Germinal center (tissue), 1 donor: ENCODE measurements at places on chromosomes 7 and 10.

DNA sequence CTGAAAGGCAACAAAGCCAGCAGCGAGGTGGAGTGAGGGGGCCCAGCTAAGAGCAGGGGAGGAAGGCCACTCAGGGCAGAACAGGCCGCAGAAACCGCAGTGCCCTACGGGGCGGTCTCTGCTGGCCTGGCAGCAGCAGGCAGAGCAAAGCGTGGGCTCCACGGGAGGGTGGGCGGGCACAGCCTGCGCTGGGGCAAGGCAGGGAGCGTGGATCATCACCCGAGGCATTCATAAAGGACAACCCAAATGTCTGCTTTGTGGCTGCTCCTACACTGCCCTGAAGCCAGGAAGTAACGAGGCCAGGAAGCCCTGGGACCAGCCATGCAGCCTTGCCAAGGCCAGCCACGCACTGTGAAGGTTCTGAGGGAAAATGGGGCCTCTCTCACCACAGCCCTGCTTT lies 127.5 kb downstream of the MAD1L1 start:
- no peak for DNase-seq

DNA sequence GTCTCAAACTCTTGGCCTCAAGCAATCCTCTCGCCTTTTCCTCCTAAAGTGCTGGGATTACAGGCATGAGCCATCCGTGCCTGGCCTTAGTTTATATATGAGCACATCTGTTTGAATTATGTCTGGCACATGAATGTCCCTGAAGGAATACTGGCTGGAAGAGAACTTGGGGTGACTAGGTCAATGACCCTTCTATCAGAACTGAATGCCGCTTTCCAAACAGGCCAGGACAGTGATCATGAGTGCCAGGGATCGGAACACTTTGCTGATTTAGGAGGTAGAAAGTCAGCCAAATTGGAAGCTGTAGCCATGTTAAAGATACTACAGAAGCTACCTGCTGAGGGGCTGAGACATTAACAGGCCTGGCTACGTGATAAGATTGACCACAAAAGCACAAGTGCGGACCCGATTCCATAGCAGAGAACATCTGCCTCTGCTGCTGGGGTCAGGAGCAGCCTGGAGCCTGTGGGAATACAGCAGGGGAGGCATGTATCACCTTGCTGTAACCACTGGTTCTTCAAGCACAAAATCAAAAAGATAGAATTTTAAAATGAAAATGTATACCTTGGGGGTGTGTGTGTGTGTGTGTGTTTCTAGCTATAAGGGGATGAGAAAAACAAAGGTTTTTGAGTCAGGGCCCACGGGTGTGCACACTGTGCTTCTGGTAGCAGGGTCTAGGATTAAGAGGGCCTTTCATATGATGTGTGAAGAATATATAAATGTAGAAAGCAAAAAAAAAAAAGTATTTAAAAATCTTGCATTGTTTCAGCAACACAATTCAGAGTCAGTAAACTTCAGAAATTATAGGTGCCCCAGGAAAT lies 293.7 kb downstream of the BBS9 start:
- DNase-seq = no peak

DNA sequence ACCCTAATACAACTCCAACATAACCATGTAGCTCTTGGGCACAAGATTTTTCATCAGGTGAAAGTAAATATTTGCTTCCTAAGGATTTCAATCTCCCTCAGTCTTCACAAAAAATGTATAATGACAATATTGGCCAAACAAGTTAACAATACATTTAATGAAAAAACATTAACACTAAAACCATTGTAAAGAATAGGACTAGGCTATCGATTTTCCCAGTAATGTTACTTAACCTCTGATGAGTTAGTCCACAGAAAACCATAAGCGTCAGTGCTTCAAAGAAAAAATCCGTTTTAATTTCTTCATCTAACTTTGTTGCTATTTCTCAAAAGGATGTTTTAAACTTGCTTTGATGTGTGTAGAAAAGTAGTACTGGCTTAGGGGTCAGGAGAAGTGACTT lies 1.2 kb downstream of the ZNF33B start:
- DNase-seq = no peak

- DNase-seq = no peak
Measured at GRCh38 chr7:130894146-130894908, 160.3 kb upstream of the KLF14 start.

GRCh38 chr7:158975526-158976467 lies 119.4 kb downstream of the DYNC2I1 start:
- DNase-seq = no peak

- no peak for DNase-seq
Measured at GRCh38 chr10:44253769-44254462, 131.0 kb downstream of the CXCL12 start.

GRCh38 chr7:37390114-37390513 lies 58.5 kb downstream of the ELMO1 start:
- DNase-seq = no peak

- DNase-seq = no peak
Measured at GRCh38 chr10:58326967-58327381, 7.8 kb upstream of the UBE2D1 start.

DNA sequence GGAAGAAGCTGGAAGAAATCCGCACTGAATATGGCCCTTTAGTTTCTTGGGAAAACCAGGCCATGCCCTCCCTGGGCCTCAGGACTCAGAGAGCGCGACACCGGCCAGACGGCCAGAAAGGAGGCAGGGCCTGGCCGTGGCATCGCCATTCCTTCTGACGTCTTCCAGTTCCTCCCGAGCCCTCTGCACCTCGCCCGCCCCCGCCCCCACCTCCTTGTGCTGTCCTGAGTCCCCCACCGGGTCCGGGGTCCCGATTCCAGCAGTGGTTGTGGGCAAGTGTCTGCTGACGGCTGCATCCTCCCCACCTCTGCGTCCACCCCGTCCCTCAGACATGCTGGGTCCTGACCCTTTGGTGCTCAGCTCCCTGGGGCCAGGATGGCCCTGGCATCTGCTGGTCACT lies 312.1 kb upstream of the SHH start:
- no peak for DNase-seq

DNA sequence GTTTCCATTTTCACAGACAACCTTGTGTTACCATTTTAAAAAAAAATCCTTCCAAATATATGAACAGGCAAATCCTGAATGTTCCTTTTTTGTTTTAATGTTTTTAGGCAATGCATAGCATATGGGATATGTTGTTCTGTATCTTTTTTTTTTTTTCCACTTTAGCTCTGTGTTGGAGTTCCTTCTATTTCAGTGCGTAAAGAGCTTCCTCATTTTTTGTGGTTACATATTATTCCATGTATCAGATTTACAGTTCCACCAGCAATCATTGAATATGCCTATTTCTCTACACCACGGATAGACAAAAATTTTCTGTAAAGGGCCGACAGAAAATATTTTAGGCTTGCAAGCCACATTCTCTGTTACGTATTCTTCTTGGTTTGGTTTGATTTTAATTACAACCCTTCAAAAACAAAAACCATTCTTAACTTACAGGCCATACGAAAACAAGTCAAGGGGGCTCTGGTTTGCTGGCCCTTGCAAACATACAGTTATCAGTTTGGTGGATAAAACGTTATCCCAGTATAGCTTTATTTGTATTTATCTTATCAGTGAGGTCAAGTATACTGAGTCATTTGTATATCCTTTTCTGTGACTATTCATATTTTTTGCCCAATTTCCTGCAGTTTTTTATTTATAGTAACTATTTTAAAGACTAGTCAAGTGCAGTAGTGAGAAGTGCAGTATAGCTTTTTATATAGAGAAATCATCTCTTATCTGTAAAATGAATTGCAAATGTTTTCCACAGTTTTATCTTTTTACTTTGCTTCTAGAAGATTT lies 55.7 kb downstream of the RALA start:
- no peak for DNase-seq

DNA sequence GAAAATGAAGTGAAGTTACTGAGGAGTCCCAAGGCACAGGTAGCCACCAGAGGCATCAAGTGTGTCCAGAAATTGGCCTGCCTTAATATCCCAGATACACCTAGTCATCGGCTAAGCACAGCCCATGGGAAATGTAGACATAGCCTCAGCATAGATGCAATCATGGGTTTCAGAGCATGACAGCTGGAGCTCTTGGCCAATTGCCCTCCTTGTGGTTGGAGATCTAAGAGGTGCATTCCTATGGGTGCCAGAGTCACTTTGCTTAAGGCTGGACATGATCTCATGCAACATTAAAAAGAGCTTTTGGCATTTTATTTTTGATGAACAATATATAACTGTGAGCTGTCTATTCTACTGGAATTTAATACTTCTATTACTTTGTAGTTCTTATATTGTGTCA lies 758.0 kb upstream of the LRRTM3 start:
- no peak for DNase-seq

GRCh38 chr10:126131341-126131740 lies 235.0 kb downstream of the FANK1 start:
- DNase-seq = no peak

GRCh38 chr10:114576132-114576487 lies 82.0 kb downstream of the ABLIM1 start:
- no peak for DNase-seq

DNA sequence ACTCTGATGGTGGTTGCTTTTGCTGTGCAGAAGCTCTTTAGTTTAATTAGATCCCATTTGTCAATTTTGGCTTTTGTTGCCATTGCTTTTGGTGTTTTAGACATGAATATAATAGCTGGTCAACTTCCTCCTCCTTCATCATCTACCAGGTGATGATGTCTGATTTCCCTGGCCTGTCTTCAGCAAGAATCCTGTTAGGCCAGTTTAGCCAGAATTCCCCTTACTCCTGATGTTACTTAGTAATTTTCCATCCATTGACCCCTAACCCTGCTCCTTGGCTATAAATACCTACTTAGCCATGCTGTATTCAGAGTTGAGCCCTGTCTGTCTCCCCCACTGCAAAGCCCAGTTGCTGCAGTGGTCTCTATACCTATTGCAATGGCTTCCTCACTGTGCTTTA lies 91.4 kb downstream of the ZNF777 start:
- no peak for DNase-seq

DNA sequence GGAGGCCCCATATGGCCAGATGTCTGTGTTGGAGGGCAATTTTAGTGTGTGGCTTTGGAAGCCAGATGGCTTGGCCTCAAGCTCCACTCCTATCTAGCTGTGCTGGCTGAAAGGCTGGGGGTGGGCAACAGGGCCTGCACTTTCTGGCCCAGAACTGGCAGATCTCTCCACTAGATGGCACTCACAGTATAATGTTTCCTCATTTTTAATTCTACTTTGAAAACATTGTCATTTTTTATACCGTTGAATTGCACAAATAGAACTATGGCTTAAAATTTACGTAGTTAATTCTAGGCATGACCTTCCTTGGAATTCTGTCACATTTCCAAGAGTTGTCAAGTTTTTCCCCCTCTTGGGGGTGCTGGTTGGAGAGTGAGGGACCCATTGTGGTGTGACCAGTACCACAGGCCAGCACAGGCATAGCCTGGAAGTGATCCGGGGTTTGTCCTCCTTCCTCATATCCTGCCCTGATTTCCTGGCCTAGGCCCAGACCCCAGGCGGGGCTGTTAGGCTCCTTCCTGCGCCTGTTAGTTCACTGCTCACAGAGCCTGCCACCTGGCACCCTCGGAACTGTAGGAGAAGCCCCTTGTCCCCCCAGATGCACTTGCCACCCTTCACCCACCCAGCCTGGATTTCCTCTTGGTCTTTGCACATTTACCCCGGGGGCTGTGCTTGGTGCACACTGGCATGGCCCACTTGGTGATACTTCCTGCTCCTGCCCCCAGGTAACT lies 52.8 kb downstream of the ARHGAP22 start:
- peak; percentile 77 for DNase-seq

DNA sequence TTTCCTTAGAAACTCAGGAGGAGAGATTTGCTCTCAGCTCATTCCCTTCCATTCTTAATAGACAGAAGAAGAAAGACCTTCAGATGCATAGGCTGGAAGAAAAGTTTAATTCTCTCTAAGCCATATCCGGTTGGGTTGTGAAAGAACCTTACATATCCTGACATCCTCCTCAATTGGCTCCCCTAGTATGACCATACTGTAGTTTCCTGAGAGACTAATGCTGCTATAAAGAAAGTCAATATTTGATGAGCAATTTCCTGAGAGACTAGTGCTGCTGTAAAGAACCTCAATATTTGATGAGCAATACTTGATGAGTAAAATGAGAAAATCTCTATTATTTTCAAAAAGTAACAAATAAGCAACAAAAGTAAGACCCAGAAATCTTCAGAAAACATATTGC lies 888.5 kb upstream of the SORCS1 start:
- no peak for DNase-seq

DNA sequence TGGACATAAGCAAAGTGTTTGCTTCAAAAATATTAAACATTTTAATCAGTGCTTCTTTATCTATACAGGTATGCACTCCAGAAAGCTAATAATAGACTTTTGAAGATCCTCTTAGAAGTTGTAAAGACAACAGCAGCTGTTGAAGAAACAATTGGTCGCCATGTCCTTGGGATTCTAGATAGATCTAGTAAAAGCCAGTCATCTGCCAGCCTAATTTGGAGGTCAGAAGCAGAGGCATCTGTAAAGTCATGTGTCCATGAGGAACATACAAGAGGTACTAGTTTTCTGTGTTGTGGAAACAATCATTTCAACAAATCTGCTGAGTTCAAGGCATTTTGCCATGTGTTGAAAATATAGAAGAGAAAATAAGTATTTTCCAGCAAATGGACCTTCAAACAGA lies 89.3 kb downstream of the CYP51A1 start:
- DNase-seq = no peak

GRCh38 chr10:5582736-5583135 lies 58.0 kb downstream of the CALML3 start:
- DNase-seq = peak; percentile 48

GRCh38 chr7:1028044-1028770 lies 16.1 kb upstream of the GPR146 start:
- DNase-seq = peak; percentile 92

- DNase-seq = no peak
Measured at GRCh38 chr10:113788604-113789083, 37.2 kb downstream of the PLEKHS1 start.

GRCh38 chr10:125160856-125161706 lies 718 bp upstream of the CTBP2 start:
- peak; percentile 40 for DNase-seq
